ENCODE measurements at places on chromosomes 16 and 17.

GRCh38 chr16:26177438-26177837 lies 485.7 kb downstream of the HS3ST4 start:
- no peak for DNase-seq

GRCh38 chr16:84815462-84815861 lies 4.3 kb upstream of the CRISPLD2 start:
- DNase-seq: no peak

- no peak for DNase-seq
Observed at GRCh38 chr16:51697454-51697853, 546.4 kb upstream of the SALL1 start.

GRCh38 chr17:22171631-22172030 lies 479.3 kb downstream of the KCNJ18 start:
- no peak for DNase-seq

DNA sequence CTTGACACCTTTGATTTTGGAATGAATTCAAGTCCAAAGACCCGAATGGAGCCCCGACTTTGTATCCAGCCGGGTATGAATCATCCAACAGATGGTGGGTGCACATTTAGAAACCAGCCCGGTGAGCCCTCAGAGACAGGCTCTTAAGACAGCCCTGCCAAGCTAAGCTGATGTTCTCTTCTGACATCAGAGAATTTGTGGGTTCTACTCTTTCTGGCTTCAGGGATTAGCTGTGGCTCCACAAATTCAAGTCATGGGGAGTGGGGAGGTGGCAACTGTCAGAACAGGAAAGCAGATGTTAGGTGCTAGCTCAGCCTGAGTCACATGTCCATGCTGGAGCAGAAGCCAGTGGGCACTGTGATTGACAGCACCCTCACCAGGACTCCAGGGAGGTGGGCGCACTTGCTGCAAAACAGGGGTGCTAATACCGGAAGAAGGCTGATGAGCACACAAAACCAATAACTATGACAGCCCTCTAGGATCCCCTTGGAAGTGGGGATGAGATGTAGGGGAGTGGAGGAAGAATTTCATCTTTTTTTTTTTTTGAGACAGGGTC lies 31.4 kb upstream of the XYLT2 start:
- DNase-seq: no peak

- no peak for DNase-seq
Observed at GRCh38 chr16:53895433-53895832, 191.5 kb downstream of the FTO start.

GRCh38 chr16:66510711-66511601 lies 39.0 kb downstream of the TK2 start:
- no peak for DNase-seq

GRCh38 chr16:69106491-69107315 lies 1.2 kb downstream of the HAS3 start:
- no peak for DNase-seq

Measured in cerebellum (tissue), 4 donors.